ENCODE measurements at places on chromosomes 5 and 9. TPM values are rescaled to one million over a fixed set of nuclear protein-coding genes. Genes with fewer than 3 reads are reported as not detected.

SGCD gene
- polyA plus RNA-seq = 7.5 TPM

FYB1 gene
- polyA plus RNA-seq = 4.4 TPM

WNT8A gene
- not detected for polyA plus RNA-seq

BRD8 gene
- polyA plus RNA-seq = 186 TPM

CEMIP2 gene
- 37.8 TPM for polyA plus RNA-seq

NDST1 gene
- polyA plus RNA-seq = 53.5 TPM

PPP3R2 gene
- polyA plus RNA-seq = not detected

PLEKHG4B gene
- 16.8 TPM for polyA plus RNA-seq

- no peak for DNase-seq
These were observed 109.5 kb downstream of the TENT4A start for GRCh38 chr5:6822556-6823343.

DNA sequence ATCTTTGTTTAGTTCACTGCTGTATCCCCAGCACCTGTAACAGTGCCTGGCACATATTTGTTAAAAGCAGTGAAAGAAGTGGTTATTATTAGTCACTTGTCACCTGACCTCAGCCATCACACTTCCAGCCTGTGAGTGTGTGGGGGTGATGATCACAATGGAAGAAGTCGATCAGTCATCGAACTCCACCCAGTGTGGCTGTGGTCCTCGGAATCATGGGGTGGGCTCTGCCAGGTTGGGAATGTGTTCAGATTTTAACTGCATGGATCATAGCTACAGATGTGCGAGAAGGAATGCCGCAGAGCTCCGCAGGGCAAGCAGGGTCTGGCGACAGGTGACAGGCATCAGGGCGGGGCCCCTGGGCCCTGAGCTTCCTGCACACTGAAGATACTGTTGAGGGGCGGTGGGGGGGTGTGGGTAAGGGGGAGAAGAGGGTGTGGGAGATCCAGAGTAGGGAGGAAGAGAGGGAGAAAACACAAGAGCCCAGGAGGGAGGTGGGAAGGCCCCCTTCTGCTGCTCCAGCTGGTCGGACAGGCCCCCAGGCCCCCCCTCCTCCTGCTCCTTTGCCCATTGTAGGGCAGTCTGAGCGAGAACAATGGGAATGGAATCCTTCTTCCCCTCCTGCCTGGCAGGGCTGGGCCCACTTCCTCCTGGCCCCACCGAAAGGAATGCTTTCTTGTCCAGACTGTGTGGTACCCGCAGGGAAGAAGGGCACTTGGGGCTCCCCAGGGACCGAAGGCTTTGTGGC lies 89.6 kb downstream of the SPRY4 start:
- DNase-seq = no peak

DNA sequence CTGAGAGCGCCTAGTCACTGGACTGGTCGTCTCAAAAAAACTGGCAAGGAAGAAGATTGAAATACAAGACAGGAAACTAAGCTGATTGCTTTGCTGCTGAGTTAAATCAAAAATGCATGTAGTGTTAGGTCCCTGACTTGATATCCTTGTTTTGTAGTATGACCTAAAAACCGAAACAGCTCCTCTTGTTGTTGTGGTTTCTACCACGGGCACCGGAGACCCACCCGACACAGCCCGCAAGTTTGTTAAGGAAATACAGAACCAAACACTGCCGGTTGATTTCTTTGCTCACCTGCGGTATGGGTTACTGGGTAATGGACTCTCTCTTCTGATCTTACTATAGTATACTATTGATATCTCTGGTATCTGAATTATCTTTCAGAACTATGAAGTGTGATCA lies 4.3 kb downstream of the MTRR start:
- no peak for DNase-seq

DNA sequence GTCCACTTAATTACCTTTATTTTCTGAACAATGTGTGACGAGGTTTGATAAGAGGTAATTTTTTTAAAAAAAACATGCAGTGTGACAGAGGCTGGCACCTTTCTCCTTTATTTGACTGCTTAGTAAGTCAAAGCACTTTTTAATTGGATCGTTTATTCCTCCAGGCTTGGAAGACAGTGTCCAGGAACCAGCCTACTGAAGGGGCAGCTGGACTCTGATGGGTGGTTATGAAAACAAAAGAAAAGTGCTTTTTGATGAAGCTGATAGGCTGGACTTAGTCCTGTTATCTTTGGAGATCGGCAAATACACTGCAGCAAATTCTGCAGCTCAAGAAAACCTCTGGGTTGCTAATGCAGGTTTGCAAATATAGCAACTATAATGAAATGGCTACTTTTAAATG lies 141.7 kb downstream of the DCP2 start:
- DNase-seq = no peak

- DNase-seq = no peak
These were observed 585.7 kb upstream of the ZNF608 start for GRCh38 chr5:125331987-125332598.

DNA sequence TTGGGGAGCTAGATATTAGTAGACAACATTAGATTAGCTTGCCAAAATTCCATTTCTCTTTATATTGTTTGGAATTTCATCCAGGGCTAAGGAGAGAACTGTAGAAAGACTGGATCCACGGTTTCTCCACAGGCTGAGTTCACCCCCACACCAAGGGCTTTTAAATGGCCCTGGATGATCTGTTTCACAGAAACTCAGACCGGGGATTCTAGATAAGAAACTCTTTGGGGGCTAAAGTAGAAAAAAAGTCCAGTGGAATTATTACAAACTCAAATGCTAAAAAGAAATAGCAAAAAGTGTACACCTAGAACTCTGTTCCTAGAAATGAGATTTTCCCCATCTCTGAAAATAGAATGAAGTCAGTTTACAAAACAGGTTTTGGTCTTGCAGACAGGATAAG lies 80.9 kb downstream of the SUSD1 start:
- DNase-seq = no peak

DNA sequence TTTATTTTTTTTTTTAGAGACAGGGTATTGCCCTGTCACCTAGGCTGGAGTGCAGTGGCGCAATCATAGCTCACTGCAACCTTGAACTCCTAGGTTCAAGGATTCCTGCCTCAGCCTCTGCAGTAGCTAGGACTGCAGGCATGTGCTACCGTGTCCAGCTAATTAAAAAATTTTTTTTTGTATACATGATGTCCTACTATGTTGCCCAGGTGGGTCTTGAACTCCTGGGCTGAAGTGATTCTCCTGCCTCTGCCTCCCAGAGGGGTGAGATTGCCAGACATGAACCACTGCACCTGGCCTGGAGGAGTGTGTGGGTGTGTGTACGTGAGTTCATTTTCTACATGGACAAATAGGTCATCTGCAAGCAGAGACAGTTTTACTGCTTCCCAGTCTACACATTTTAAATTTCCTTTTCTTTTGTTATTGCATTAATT lies 33.8 kb downstream of the JMY start:
- DNase-seq = no peak

- DNase-seq = no peak
These were observed 148.4 kb downstream of the HSPA4 start for GRCh38 chr5:133200256-133200655.
